ENCODE measurements at places on chromosomes 7 and 10.

- no peak for DNase-seq
Observed at GRCh38 chr7:114688443-114689055, 233.3 kb upstream of the MDFIC start.

- DNase-seq, result peak; percentile 89
Observed at GRCh38 chr10:103667356-103667755, 173.9 kb downstream of the NEURL1 start.

- DNase-seq, result no peak
Observed at GRCh38 chr7:4131063-4131462, 551.0 kb upstream of the FOXK1 start.

- no peak for DNase-seq
Observed at GRCh38 chr10:128660726-128661125, 534.5 kb upstream of the MKI67 start.

GRCh38 chr7:117036836-117037235 lies 83.5 kb downstream of the ST7 start:
- no peak for DNase-seq

GRCh38 chr7:129222064-129222463 lies 2.8 kb upstream of the AHCYL2 start:
- no peak for DNase-seq

- DNase-seq, result no peak
Observed at GRCh38 chr10:32199714-32200394, 143.6 kb upstream of the KIF5B start.

DNA sequence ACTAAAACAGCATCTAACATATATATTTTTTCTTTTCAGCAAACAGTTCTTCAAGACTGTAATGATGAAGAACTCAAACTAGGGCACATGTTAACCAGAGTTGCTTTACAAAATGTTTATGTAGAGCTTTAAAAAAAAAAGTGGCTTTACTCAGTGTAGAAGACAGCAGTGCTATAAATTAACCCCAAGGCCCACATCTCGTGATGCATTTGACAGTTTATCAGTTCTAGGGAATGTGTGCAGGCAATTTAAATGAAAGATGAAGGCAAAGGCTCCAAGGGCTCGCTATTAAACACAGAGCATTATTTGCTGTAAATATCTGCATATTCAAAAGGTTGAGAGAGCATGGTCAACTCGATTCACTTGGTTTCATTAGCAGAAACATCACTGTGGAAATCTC lies 558.1 kb downstream of the MAGI2 start:
- DNase-seq, result no peak

- no peak for DNase-seq
Observed at GRCh38 chr7:130087364-130087763, 17.0 kb downstream of the KLHDC10 start.

GRCh38 chr10:77575271-77576006 lies 62.2 kb downstream of the KCNMA1 start:
- no peak for DNase-seq

GRCh38 chr7:106006906-106007305 lies 43.8 kb downstream of the CDHR3 start:
- DNase-seq, result no peak

DNA sequence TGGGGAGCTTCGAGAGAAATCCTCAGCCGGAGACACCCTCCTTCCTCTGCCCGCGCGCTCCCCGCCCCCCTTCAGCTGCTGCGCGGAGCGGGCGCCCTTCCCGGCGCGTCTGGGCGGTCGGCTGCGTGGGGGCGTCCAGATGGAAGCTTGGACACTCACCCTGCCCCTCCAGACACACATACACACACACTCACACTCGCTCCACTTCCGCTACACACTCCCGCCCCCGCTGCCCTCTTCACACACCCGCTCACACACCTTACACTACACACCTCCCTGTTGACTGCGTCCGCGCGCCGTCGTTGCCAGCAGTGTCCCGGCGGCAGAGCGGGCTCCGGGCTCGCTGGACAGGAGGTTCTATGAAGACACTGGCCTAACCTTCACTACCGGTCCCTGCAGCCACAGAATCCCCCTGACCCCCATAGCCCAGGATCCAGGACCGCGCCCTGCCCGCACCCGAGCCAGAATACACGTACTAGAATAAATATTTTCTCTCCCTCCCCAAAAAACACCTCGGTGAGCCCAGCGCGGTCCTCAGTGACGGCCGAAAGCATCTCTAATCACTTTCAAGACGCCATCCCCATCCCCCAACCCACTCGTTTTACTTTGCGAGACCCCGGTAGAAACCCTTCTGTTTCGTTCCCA lies 1.1 kb upstream of the EGR2 start:
- DNase-seq, result no peak

- no peak for DNase-seq
Observed at GRCh38 chr7:56074371-56074791, 10.3 kb downstream of the SUMF2 start.

DNA sequence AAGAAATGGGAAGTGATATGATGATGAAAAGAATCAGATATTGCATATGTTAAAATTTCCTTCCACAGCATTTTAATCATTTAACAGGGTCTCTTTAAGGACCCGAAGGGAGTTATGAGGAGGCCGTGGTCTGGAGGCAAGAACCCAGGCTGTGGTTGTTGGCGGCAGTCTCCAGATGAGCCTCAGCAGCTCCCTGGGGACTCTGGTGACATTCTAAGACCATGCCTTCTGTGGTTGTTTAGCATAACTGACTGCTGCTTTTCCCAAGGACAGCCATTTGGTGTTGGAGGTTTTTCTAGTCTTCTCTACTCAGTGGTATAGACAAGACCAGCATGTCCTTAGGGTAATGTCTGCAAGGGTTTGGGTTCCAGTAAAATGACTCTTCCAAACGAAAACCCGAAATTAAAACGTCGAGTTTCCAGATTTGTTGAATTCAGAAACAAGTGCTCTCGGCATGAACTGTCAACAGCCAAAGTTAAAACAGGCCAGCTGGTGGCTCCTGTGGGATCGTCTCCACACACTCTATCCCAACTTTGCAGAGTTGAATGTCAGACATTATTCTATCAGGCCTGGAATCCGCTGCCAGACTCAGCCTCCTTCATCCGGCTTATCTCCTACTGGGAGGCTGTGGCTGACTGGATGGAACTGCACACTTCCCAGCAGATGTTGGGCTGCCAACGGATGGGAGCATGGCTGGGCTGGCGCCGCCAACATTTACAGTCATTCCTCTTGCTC lies 183.1 kb downstream of the TAX1BP1 start:
- DNase-seq, result peak; percentile 36

GRCh38 chr10:71573562-71574518 lies 145.7 kb downstream of the C10orf105 start:
- DNase-seq, result no peak

GRCh38 chr7:6504996-6505395 lies 46.3 kb downstream of the GRID2IP start:
- DNase-seq, result no peak

GRCh38 chr10:31607481-31607880 lies 288.5 kb downstream of the ZEB1 start:
- no peak for DNase-seq

Measured in forelimb muscle (tissue), 1 donor.